ENCODE measurements at places on chromosomes 11 and 22. TPM values are rescaled to one million over a fixed set of nuclear protein-coding genes. Genes with fewer than 3 reads are reported as not detected.

Gene HSPB2
- not detected for total RNA-seq

Gene MYEOV
- total RNA-seq = 8.6 TPM

DNA sequence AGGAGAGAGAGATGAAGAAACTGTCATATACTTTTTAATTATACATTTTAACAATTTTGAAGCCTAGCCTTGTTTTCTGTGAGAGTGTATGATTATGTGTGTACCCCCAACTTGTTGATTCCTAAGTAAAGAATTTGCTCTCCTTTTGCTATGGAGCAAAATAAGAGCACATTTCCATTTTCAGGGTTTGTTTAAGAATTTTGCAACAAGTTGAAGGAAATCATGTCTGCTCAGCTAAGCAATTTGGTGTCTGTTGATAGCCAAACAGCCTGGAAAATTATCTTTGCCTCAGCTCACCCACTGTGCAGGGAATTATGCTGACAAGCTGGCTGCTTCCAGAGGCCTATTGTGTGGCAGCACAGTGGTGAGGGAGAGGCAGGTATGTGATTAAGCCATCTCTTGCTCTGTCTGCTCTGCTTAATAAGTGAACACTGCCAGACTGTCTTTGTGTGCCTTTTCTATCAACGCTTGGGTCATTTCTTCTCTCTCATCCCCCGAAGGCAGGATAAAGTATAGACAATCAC, 135.1 kb upstream of the TTC12 start:
- DNase-seq = no peak

GRCh38 chr22:34019190-34019845, 99.0 kb upstream of the LARGE1 start:
- no peak for DNase-seq

DNA sequence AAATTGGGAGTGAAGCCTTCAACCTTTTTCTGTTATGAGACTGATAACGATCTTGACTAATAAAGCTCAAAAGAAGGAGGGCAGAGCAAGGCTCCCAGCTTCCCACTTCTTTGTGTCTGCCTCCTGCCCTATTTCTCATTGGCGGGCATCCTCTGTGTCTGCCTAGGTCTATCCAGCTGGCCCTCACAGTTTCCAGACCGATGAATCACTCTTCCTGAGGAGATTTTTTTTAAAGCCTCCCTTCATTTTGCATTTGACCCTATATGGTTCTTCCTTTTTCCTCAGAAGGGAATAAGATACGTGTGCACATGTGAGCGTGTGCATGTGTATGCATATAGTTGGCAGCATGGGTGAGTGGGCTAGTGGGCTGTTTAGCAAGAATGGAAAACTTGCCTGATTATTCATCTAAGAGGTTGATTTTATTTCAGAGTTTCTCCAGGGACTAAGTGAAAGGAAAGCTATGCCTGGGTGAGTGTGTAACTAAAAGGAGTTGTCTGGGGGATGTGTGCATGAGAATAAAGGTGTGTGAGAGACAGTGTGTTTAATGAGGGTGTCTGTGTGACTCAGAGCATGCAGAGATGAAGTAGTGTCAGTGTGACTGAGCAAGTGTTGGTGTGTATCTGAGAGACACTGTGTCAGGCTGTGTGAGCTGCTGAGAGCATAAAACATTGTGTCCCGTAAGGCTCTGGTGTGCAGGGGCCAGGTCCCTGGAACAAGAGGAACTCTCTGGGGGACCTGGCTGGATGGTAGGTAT, 12.2 kb downstream of the PHLDB1 start:
- peak; percentile 97 for DNase-seq

DNA sequence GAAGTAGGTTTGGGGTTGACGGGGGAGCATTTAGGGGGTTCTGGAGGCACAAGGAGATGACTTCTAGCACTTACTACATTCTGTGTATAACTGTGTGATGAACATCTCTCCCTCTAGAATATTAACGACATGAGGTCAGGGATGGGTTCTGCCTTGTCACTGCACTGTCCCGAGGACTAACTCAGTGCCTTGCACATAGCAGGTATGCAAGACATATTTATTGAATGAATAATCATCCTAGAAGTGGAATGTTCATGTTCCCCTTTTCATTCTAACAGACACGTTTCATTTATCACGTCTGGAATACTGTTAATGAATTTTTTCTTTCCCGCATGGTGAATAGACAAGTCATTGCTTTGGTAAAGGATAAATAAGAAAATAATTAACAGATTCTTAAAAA, 12.6 kb downstream of the SYT13 start:
- DNase-seq = no peak

DNA sequence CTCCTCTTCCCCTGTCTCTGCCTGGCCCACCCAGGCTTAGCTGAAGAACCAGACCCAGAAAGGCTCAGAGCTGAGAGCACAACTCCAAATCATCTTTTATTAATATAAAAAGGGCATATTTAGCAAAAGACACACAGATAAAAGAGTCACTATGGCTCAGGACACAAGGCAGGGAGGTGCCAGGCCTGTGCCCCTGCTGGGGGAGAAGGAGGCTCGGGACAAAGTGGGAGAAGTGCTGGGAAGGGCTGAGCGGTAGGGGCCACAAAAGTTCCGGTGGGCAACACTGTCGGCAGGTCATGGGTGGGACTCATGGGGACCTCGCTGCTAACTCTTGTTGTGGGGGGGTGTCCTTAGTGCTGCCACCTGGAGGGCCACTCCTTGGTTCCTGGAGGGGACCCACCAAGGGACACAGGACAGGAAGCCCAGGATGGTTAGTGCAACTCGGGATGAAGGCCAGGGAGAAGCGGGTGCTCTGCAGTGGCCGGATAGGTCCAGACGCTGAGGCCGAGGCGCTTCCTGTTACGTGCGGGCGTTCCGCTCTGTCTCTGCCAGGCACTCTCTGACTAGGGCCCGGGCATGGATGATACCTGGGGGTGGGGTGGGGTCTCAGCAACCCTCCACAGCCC, 1.4 kb upstream of the PITPNM1 start:
- no peak for DNase-seq

GRCh38 chr11:57387289-57388030, 3.0 kb downstream of the PRG2 start:
- no peak for DNase-seq

DNA sequence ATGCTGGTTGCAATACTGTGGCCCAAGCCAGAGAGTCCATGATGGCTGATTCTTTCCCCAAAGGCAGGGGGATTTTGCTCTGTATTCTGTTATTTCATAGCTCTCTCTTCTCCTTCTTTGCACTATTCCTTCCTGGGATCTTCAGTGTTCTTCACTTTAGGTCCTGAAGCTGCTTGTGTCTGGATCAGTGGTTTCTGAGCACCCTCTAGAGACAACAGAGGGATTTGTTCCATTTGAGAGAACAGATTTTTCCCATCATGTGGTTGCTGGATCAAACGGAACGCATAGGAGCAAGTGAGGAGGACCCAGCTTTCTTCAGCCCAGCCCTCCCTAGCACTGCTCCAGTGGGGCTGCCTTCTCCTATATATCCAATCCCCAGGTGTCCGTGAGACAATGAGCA, 68.7 kb upstream of the SYN3 start:
- no peak for DNase-seq

DNA sequence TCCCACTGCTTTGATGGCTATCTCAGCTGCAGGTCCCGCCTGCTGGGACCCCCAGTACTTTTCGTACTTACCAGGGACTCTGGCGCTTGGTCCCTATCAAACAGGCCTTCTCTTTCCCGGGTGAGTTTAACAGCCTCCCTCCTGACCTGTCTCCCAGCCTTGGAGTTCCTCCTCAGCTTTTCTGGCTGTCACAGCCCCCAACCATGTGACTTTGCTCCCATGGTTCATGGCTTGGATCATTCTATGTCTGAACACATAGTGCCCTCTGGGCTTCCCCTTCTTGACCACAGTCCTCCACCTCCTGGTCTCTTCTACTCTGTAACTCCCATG, 56.9 kb downstream of the PARVA start:
- DNase-seq = no peak

- no peak for DNase-seq
These were observed 9.8 kb downstream of the ARRB1 start for GRCh38 chr11:75341612-75342011.

- DNase-seq = no peak
These were observed 77.1 kb downstream of the MIAT start for GRCh38 chr22:26734339-26735018.

DNA sequence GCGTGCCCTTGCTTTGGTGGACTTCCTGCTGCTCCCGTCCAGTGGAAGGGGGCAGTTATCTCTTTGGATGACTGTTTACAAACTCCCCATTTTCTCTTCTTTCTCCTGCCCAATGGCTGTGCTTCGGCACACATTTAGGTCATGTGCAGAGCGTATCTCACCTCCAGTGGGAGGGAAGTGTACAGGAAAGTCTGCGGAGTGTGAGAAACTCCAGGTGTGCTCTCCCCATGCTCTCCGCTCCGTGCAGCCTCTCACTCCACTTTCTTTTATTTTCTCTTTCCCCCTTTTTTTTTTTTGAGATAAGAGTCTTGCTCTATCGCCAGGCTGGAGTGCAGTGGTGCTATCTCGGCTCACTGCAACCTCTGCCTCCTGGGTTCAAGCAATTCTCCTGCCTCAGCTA, 11.9 kb upstream of the TEF start:
- no peak for DNase-seq

DNA sequence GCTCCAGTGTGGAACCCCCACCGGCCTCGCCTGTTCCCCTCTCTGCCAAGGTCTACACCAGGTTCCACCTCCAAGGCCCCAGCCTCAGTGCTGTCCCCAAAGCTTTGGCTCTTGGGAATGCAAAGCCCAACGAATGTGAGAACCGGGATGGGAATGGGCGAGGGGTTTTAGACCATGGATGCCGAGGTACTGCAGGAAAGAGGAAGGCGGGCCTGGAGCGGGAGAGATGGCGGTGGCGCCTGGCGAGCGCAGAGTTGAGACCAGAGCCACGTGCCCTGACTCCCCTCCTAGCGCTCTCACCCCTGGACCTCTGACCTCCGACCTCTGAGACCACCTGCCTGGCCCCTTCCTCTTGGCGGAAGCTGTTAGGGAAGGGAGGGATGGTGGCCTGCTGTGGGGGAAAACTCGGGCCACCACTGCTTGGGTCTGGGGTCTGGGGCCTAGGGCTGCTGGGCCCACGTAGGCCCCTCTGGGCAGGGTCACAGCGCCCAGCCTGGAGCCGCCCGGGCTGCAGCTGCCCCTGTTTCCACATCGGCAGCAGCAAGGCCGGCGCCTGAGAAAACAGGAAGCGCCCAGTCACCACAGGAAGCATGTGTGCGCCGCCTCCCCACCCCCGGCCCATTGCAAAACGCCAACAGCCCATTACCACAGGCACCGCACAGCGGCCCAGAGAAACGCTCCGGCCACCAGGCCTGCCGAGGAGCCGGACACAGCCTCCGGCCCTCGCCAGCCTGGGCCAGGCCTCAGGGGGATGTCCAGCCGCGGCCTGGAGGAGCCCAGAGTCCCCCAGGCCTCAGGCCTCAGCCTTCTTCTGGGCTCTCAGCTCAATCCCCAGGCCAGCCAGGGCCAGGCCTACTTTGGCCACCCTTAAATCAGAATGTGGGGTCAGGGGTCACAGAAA, 13.8 kb upstream of the SLC39A13 start:
- DNase-seq = no peak

DNA sequence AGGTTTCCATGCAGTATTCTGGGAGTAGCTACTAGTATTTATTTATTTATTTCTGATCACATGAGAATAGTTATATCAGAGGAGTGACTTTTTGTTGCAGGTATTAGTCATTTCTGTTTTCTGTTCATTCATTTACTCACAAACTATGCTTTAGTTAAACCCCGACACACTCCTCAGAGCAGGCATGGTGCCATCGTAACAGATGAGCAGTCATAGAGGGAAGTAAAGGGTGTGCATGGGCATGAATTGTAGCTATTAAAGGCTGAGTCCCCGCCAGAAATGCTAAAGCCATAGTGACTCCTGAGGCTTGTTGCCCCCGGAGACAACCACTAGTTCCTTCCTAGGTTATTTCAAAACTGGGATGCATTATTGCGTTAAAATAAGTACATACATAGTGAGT, 10.6 kb downstream of the JHY start:
- peak; percentile 93 for DNase-seq

DNA sequence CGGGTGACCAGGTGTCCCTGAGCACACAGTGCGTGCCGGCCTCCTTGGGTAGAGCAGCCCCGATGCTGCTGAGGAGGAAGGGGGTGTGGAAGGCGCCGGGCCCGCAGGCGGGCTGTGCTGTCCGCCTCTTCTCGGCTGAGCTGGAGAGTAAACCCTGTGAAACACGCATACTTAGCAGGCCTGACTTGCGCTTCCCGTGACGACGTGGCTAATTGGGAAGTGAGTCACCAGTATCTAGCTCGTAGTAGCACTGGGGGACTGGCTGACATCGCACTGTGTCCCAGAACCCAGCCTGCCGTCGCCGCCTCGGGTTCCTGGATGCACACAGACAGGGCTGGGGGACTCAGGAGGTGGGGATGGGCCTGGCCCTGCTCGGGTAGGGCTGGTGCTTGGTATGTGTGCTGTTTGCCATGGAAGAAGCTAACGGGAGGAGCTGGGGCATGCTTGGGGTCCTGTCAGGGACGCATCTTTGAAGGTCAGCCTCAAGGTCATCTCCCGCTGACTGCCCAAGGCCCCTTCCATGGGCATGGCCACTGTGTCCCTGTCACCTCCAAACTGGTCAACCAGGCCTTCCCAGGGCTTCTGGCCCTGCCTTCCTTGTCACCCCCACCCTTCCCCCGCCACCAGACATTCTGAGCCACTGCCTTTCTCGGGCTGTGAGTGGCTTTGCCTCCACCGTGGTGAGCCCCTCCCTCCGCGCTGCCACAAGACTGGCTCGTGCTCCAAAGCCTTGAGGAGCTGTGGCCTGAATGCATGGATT, 1327.0 kb downstream of the BRD1 start:
- DNase-seq = no peak

- no peak for DNase-seq
These were observed 117.4 kb downstream of the DBX1 start for GRCh38 chr11:20042811-20043341.

- DNase-seq = no peak
These were observed 76.0 kb upstream of the TIMP3 start for GRCh38 chr22:32725369-32725988.

DNA sequence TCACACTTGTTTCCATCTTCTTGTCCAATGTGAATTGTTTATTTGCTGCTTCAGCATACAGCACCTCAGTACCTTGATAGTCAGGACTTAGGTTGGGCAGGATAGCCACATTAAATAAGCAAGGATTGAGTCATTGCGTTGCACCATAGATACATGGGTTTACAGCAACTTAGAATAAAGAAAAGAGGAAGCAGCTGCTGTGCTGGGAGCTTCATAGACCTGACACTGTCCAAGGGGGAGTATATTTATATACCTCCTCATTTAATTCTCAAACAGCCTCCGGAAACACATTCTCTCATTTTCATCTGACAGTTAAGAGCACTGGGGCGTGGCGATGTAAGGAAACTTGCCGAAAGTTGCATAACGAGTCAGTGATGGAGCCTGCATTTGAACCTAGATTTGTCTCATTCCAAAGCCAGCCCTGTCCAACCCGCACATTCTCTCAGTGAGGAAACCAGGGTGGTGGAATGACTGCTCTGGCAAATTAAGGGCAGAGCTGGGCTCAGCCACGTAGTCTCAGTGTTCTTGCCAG, 42.2 kb downstream of the UBASH3B start:
- no peak for DNase-seq

DNA sequence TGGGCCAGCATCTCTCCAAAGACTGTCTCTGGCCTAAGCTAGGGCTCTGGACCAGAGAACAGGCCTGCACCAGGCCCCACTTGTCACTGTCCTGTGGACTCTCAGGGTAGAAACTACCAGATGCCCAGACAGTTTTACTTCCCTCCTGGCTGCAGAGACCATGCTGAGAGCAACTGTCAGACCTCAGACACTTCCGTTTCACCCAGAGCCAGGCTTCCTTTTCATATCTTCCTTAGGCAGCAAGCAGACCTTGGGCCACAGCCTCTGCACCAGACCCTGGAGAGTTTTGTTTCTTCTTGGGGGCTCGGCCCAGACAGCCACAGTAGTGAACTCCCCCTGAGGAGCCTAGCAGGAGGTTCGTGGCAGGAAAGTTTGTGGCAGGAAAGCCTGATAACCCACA, 12.1 kb upstream of the FCHSD2 start:
- no peak for DNase-seq

GRCh38 chr22:47036352-47036751, 273.9 kb downstream of the TBC1D22A start:
- DNase-seq = no peak
